Naive thymus-derived CD8-positive, alpha-beta T cell (primary cell): ENCODE measurements at places on chromosomes 4 and X. TPM values are rescaled to one million over a fixed set of nuclear protein-coding genes. Genes with fewer than 3 reads are reported as not detected.
A peak's percentile ranks its signal among the peaks of the same experiment; 100 is the strongest.

GRCh38 chr4:85659610-85660218 lies 184.8 kb downstream of the ARHGAP24 start:
- no peak for DNase-seq

DNA sequence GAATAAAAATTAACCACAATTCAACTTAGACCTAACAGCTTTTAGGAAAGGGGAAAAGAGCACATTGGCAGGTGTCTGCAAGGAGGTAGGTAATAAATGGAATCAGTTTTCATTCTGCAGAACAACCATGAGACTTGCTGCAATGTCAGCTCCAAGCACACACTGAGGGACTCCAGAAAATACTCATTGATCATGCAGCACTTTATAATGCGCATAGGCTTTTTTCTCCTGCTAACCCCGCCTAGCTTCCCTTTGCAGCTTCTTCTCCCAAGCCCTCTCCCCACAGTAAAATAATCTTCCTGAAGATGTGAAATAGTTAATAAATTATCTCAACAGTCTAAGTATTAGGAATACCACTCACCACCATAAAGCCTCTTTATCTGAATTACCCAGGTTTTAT lies 36.9 kb downstream of the ANKRD17 start:
- DNase-seq = no peak

The CCDC110 gene
- 1.4 TPM for total RNA-seq

- DNase-seq = no peak
Measured at GRCh38 chr4:137909529-137910309, 332.4 kb downstream of the SLC7A11 start.

The C4orf54 gene
- total RNA-seq = not detected

- no peak for DNase-seq
Measured at GRCh38 chrX:138874271-138874935, 162.9 kb upstream of the FGF13 start.

- DNase-seq = no peak
Measured at GRCh38 chrX:153449368-153450113, 3.7 kb upstream of the TREX2 start.

- DNase-seq = no peak
Measured at GRCh38 chr4:145945431-145946155, 7.0 kb upstream of the ZNF827 start.

- DNase-seq = peak; percentile 80
Measured at GRCh38 chrX:1521459-1521956, 15.5 kb downstream of the P2RY8 start.

The ADGRG2 gene
- total RNA-seq = not detected
